Activated CD4-positive, alpha-beta T cell treated with anti-CD3 and anti-CD28 coated beads, Interleukin-2, amount 50 U/mL, for 24 hours (primary cell): ENCODE measurements at places on chromosomes 7 and 10.

- no peak for DNase-seq
Measured at GRCh38 chr10:101146392-101147251, 15.5 kb downstream of the TLX1 start.

DNA sequence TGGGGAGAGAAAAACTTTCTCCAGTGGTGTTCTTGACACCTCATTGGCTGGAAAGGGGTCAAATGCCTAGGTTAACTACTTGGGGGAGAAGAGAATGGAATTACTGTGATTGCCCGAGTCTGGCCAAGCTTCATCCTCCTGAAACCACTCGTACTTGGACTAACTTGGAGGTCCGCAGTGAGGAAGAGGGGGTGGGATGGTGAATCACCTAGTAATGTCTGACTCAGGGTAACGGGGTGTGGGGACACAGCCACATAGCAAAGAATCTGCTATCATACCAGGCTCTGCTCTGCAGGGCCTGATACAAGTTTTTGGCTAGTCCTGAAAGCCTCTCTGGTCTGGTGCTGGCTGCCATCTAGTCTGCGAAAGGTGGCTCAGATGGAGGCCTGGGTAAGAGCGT lies 190.9 kb downstream of the RPS24 start:
- DNase-seq = no peak

GRCh38 chr10:64379898-64380297 lies 858.7 kb downstream of the REEP3 start:
- no peak for DNase-seq

GRCh38 chr7:39413636-39414223 lies 152.5 kb upstream of the YAE1 start:
- no peak for DNase-seq

DNA sequence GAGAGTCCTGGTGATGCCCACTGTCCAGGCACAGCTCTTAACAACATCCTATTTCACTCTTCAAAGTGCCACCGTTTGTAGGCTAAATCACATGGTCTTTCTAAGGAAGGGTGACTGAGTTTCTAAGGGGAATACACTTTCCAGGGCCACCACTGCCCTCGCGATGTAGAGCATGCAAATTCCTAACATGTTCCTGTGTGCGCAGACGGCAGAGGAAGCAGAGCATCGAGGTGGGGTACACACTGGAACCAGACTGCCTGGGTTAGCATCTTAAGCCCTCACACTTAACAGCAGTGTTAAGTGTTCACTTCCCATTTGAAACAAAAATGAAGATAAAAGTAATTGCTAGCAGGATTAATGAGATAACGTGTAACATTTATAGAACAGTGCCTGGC lies 3.0 kb downstream of the VOPP1 start:
- no peak for DNase-seq

- DNase-seq = no peak
Measured at GRCh38 chr7:50739744-50740435, 42.8 kb downstream of the GRB10 start.

GRCh38 chr7:115224922-115225321 lies 303.0 kb downstream of the MDFIC start:
- no peak for DNase-seq

DNA sequence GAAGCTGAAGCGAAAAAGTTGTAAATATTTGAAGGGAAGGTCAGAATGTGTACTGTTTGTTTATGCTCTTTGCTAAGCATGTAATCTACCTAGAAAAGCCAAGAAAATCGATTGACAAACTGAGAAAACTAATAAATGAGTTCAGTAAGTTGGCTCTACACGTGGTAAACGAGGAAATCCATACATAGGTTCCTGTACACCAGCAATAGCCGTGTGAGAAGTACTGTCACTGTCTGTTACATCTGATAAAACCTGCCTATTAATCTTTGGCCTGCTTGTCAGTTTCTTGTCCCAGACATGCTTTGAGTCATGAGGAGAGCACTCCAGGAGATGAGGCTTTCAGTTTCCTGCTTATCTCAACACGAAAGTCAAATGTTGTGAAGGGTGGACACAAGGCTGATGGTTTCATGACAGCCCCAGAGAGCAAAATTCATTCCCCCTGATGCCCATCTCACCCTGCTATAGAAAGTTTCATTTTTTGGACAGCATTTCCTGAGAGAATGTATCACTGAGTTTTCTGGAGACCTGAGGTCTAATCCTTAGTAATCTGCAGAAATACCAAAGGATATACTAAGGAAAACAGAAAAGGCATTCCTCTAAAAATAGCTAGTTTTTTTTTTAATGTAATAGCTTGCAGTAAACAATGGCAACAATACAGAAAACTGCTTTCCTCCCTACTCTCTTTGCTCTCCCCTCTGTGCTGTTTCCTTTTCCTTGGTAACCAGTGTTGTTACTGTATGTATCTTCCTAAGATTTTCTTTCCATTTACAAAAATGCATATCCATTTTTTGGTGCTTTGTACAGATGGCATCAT lies 18.8 kb downstream of the BMPR1A start:
- no peak for DNase-seq

GRCh38 chr7:17774248-17774647 lies 166.0 kb downstream of the SNX13 start:
- no peak for DNase-seq

DNA sequence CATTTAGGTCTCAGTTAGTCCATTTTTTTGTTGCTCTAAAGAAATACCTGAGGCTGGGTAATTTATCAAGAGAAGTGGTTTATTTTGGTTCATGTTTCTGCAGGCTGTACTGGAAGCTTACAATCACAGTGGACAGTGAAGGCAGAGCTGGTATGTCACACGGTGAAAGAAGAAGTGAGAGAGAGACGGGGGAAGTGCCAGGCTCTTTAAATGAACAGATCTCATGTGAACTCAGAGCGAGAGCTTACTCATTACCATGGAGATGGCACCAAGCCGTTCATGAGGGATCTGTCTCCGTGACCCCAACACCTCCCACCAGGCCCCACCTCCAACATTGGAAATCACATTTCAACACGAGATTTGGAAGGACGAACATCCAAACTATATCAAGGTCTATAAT lies 18.9 kb upstream of the PNLIPRP3 start:
- no peak for DNase-seq

DNA sequence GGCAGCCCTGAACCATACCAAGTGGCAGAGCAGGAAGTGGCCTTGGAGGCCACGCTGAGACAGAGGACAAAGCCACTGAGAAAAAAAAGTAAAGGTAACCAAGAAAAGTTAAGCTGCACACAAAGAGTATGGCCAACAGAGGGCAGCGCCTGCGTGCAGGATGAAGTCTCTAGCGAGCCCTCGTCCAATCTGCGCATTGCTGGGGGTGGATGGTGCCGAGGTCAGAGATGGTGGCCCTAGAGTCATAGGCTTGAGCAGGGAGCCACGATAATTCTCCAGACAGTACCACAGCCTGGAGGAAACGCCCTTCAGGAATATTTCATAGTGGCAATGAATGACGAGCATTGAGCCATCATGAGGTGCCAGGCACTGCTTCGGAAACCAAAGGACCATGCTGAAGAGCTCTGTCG lies 9.7 kb downstream of the ATP6V0E2 start:
- DNase-seq = no peak

DNA sequence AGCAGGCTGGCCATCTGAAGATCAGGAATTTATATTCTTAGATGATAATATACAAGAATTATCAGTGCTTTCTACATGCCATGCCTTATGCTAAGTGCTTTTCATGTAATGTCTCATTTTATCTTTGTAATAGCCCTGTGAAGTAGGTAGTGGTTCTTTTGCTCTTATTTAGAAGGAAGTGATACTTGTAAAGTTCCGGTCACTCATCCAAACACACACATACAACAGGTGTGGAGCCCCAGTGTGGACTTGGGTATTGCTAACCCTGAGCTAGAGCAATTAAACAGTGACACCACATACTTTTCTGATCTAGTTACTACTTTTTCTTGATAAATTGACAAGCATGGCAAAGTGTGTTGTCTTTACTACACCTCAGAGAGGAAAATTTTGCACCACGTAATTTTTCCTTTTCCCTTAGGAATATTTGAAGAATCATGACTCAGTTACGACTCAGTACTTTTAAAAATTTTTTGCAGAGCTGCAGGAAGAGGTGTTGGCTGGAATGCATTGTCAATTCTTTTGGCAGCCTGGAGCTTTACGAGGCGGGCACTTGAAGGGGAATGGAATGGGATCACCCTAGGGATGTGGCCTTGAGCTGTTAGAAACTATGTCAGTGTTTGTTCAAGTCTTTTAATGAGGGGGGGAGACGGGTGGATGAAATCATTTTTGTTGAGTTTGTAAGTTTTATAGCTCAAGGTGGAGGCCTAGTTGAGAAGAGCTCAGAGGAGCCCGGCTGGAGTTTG lies 212.5 kb upstream of the CELF2 start:
- DNase-seq = no peak

GRCh38 chr7:7970531-7971307 lies 2.1 kb downstream of the GLCCI1 start:
- DNase-seq = no peak

DNA sequence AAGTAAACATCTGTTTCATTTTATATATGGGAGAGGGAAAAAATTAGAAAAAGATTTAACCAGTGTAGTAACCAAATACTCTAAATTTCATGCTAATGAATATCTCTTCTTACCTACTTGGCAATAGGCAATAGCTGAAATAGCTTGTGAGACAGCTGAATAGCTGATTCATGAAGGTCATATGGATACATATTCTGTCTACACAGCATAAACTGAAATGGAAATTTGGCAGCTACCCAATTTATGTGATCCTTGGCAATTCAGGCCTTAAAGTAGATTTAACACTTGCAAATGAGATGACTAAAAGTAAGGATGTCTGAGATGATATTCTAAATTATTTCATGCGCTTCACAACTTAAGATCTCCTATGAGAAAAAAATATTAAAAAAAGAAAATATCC lies 261.2 kb upstream of the SEMA3A start:
- DNase-seq = no peak
